ENCODE measurements at places on chromosomes 12 and 14.

GRCh38 chr14:95117937-95118721 lies 39.2 kb downstream of the DICER1 start:
- DNase-seq = no peak

- DNase-seq = no peak
These were observed 1538.3 kb upstream of the SEL1L start for GRCh38 chr14:83071888-83072501.

DNA sequence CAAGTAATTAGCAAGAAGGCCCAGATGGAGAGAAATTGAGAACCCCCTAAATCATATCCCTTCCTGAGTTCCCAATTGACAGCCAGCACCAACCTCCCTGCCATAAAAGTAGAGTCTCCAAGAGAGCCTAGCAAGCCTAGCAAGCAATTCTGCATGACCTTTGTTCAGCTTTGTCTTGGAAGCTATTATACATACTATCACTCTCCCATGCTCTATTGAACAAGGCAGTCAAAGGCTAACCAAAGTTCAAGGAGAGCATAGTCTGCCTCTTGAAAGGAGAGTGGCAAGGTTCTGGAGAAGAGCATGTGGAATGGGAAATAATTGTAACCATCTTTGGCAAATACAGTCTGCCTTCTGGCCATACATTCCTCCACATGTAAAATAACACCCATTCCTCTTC lies 7.8 kb downstream of the ACOT4 start:
- DNase-seq = no peak

GRCh38 chr12:104464899-104465298 lies 8.2 kb downstream of the CHST11 start:
- DNase-seq = no peak

DNA sequence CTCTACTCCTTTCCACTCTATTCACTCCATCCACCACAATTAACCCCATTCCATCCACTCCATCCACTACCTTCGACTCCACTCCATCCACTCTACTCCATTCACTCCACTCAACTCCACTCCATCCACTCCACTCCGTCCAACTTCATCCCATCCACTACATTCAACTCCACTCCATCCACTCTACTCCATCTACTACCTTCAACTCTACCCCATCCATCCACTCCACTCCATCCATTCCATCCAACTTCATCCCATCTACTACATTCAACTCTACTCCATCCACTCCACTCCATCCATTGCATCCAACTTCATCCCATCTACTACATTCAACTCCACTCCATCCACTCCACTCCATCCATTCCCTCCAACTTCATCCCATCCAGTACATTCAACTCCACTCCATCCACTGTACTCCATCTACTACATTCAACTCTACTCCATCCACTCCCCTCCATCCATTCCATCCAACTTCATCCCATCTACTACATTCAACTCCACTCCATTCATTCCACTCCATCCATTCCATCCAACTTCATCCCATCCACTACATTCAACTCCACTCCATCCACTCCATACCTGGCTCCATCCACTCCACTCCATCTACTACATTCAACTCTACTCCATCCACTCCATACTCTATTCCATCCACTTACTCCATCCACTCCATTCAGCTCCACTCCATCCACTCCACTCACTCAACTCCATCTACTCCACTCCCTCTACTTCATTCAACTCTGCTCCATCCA lies 16.4 kb downstream of the HNF1A start:
- DNase-seq = no peak

- DNase-seq = no peak
These were observed 105.2 kb upstream of the ATF7IP start for GRCh38 chr12:14260011-14260993.

DNA sequence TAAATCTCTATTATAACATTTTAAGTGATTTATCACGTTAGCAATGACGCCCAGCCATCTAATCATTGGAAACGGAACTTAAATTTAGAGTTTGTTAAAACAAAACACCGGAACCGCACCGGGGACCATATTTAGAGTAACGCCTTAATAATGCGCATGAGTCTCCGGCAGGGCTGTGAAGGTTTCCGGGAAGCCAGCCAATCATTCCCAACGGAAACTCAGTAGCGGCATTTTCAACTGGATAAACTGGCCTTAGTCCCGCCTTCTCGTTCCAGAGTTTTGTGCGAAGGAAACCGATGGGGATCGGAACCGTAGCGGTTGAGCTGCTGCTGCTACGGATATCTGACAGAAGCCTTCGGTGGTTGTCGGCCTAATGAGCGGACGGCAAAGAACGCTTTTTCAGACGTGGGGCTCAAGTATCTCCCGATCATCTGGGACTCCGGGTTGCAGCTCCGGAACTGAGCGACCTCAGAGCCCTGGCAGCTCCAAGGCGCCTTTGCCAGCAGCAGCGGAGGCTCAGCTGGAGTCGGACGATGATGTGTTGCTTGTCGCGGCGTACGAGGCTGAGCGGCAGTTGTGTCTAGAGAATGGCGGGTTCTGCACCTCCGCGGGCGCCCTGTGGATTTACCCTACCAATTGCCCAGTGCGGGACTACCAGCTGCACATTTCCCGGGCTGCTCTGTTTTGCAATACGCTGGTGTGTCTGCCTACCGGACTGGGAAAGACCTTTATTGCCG lies at the start of gene FANCM:
TSS of gene FANCM (plus strand) at position 272 of the 737 bp plus-strand sequence. CDS start at position 374, 102 bp downstream.
- DNase-seq = peak; percentile 79

DNA sequence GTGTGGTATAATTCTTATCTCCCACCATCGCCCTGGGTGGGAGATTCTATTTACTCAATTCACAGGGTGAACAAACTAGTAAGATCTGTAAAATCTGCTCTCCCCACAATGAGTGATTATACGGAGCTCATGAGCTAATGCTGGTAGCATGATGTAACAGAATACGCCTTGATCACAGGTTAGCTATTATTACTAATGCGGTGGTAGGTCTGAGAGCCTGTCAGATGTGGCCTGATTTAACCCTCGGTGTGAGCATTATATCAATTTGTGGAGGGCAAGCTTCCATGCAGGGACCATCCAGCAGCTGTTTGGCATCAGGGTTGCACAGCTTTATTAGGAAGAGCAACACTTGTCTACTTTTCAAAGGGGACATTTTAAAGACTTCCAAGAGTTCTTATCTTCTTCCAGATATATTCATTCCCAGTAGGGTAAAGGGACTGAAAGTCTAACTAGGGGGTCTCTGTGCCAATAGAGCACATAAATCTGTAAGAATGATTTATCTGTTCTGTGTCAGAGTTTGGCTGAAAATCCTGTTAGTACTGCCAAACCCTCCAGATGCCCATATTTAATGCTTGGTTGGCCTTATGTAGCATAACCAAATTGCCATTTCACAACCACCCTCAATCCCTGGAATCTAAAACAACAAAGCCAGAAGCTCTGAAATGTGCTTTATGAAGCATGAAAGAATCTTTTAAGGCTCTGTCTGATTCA lies 18.7 kb downstream of the TSHR start:
- no peak for DNase-seq

DNA sequence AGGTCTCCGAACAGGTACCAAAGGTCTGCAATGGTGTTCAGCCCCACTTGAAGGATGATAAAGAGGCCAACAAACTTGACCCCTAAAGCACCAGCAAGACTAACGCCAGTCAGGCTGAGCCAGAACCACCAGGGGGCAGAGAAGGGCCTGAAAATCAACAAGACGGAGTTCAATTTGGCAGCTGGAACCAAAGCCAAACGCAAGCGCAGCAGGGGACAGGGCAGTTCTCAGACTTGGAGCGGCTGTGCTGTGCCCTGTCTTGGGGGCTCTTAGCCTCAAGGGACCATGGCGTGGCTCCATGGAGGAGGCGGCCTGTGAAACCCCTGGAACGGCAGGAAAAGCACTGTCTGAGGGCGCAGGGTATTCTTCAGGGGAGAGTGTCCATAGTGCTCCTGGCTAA lies 19.6 kb downstream of the POMT2 start:
- DNase-seq = peak; percentile 29

DNA sequence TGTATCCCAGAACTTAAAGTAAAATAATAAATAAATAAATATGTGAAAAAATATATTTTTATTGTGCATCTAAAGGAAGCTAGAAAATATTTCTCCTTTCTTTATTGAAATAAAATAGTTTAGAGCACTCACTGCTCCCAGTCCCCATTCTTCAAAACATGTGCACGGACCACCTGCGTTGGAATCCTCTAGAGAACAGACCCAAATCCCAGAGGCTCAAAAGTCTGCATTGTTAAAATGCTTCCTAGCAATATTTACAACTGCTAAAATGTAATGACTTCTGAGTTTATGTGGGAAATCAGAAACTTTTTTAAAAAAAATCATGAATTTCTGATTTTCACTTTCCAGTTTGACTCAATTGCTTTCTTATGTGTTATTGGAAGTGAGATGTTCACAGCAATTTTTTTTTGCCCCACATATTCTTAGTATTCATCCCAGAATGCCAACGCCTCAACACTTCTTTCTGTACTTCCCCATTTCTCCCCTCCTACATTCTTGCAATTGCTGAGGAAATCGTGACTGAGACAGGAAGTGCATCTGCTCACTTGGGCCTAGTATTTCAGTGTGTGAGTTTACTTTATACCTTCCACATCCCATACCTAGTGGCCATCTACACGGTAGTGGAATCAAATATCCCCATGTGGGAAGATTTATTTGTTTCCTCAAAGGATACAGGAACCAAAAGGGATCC lies 116.0 kb upstream of the FLRT2 start:
- no peak for DNase-seq

All from stimulated activated CD4-positive, alpha-beta T cell treated with anti-CD3 and anti-CD28 coated beads, TNF-alpha, amount 100 ng/mL, for 4 hours (primary cell).